ENCODE measurements at places on chromosomes 7 and 10.

DNA sequence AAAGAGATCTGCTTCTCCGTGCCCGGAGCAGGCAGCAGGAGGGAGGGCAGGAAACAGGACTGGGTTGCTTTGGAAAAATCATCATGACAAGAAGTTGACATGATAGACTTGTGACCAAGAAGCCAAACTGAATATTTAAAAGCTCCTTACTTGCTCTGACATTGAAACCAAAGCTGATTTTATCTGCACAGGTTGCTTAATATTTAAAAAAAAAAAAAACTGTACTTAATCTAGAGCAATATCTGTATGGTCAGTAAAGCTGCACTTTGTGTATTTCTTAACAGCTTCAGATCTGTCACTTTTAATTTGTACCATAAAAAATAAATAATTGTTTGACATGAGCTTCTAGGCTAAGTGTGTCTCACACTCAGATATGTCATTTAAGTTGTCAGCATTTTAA is 97.9 kb upstream of the YAE1 start:
- DNase-seq, result no peak

DNA sequence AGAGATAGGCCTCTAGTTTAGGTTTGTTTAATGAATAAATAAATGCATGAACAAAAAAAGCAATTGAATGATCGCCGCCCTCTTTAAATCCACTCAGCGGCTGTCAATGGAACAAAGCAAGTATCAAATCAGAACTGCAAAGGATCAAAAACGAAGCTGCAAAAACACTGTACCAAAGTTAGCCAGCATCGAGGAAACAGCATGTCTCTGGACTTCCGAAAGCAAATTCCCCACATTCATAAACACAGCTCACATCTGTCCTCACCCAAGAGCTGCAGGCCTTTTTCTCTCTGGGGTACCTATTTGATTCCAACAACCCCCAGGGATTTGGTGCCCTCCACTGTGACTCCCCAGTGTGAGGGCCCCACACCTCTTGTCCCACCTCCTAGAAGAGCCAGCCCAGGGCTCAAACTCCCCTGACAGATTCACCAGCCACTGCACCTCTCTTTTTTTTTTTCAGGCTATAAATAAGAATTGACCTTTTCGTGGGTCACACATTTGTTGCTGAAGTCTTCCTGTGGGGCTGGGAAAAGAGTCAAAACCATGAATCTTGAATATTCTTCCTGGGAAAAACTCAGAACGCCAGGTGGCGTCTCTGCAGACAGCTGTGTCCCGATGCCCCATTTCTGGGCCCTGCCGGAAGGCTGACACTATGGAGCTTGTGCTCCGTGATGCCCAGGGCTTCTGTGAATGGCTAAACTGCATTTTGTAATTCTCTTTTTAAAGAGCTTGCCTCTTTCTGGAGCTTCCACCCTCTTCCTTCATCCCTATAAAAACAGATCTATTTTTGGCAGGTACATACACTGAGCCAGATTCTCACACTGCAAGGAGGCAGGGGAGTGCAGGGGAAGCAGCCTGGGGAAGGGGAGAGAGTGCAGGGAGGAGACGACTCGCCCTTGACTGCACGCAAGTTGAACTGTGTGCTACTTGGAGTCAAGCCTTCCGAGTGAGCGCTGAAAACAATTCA is 51.7 kb downstream of the HSPA12A start:
- no peak for DNase-seq

- DNase-seq, result no peak
Measured at GRCh38 chr10:120105001-120105400, 212.5 kb downstream of the SEC23IP start.

DNA sequence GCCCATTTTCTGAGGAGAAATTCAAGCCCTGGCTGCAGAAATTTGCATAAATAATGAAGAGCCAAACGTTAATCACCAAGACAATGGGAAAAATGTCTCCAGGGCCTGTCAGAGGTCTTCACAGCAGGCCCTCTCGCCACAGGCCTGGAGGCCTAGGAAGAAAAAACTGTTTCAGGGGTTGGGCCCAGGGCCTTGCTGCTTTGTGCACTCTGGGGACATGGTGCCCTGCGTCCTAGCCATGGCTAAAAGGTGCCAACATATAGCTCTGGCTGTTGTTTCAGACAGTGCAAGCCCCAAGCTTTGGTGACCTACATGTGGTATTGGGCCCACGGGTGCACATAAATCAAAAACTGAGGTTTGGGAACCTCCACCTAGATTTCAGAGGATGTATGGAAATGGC is 8.0 kb downstream of the HPS1 start:
- no peak for DNase-seq

DNA sequence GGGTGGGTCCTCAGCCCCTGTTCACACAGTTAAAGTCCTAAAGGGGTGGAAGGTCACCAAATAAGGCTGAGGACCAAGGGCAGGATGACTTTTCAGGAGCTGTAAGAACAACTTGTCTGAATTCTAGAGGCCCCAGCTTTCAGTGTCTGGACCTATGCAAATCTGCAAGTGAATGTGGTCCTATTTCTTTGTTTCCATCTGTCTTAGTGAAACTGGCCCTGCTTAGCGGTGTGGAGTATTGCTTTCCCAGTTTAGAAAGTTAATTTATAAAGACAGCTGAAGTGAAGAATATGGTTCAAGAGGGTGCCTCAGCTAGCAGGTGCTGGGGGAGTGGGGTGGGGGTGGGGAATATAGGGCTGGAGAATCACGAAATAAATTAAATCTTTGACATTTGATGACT is 40.1 kb downstream of the HHEX start:
- no peak for DNase-seq

- DNase-seq, result no peak
Measured at GRCh38 chr7:65731562-65732035, 141.3 kb upstream of the VKORC1L1 start.

- DNase-seq, result no peak
Measured at GRCh38 chr7:48458701-48459524, 287.7 kb downstream of the ABCA13 start.

- DNase-seq, result no peak
Measured at GRCh38 chr10:33315891-33316290, 18.6 kb downstream of the NRP1 start.

GRCh38 chr7:78828317-78828716 is 625.1 kb downstream of the MAGI2 start:
- DNase-seq, result no peak

GRCh38 chr7:98536803-98537202 is 80.3 kb upstream of the NPTX2 start:
- no peak for DNase-seq

DNA sequence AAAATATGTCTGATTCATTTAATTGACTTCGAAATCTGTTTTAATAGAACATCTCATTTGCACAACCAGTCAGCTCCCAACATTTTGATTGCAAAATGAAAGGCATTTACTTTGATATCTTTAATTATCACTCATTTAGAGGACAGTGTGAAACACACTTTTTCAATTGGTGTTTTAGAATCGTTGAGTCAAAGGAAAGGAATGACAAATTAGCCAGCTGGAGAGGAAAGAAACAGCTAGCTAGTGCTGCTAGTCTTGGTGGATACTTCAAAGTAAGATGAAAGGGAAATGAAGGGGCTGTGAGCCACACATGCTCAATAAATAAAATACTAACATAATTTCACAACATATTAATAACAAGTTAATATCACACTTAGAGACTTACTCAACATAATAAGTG is 570.2 kb downstream of the PHTF2 start:
- DNase-seq, result no peak

GRCh38 chr7:92061154-92061553 is 73.1 kb downstream of the CYP51A1 start:
- no peak for DNase-seq

DNA sequence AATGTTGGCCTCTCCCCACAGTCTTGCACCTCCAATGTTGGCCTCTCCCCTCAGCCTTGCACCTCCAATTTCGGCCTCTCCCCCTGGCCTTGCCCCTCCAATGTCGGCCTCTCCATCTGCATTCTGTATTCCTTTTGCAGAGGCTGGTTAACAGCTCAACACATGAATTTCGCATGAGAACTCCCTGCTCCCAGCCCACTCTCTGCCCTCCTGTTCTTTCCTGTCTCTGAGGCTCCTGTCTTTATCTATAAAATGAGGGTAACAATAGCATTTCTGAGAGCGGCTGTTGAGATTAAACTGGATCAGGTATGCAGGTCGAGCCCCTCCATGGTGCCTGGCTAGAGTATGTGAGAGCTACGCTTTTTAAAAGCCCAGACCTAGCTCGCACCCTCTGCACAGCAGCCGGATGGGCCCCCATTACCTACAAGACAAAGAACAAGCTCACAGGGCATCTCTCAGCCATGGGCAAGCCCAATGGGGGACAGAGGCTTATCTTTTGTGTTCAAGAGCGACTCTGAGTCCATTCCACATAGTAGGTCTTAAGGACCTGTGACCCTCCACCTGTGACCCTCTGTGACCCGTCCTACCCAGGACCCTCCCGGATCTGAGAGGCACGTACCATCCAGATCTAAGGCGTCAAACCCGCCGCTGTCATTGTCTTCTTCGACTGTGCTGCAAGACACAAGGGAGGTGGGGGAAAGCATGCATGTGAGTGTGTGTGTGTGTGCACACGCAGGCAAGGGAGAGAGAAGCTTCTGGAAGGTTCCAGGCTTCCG is 82.2 kb upstream of the GNA12 start:
- DNase-seq, result no peak

- no peak for DNase-seq
Measured at GRCh38 chr10:89086801-89087521, 96.4 kb downstream of the FAS start.

DNA sequence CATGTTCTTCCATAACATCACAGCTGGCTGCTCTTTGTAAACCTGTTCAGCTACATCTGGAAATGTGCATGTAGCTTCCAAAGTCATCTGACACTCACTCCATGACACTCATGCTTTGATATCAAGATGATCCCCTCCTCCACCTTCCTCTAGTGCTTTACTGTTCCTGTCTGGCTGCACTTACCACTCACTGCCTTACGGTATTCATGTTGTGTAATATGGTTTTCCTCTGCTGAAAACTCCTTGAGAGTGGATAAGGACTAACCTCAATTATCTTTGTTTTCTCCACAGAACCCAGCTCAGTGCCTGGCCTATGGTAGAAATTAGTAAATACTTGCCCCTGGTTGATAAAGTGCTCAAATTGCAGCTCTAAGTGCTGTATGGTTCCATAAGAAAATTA is 483.9 kb downstream of the HTR7 start:
- DNase-seq, result no peak

- no peak for DNase-seq
Measured at GRCh38 chr7:130486954-130487436, 4.9 kb upstream of the MEST start.

DNA sequence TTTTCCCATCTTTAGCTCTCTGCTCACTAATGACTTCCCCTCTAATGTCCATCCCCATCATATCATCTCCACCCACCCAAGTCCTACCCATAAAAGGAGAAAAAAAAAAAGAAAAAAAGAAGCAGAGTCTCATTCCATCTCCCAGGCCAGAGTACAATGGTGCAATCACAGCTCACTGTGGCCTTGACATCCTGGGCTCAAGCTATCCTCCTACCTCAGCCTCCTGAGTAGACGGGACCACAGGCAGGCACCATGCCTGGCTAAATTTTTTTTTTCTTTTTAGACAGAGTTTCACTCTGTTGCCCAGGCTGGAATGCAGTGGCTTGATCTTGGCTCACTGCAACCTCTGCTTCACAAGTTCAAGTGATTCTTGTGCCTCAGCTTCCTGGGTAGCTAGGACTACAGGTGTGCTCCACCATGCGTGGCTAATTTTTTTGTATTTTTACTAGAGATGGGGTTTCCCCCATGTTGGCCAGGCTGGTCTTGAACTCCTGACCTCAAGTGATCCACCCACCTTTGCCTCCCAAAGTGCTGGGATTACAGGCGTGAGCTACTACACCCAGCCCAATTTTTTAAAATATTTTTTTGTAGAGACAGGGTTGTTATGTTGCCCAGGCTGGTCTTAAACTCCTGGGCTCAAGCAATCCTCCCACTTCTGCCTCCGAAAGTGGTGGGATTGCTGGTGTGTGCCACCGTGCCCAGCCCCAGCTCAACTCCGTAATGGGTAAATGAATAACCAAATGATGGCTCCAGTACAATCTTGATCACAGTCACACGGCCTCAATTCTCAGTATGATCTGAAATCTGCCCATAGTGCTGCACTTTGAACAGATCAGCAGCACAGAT is 24.6 kb upstream of the SGMS1 start:
- no peak for DNase-seq

DNA sequence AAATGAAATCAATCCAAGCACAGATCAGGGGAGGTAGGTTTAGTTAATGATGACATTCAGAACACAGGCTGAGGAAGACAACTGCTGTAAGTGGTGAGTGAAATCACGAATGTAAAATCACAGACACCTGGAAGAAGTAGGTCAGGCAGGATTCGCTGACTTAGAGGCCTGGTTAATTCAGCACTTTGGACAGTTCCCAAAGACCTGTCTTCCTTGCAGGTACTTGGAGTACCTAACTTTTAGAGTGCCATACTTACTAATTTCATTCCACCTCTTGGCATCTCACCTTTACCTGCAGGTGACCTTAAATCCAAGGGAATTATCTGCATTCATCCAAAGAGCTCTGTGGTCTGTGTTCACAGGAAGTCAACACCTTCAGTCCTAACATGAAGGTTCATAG is 822.3 kb downstream of the PHTF2 start:
- no peak for DNase-seq

- no peak for DNase-seq
Measured at GRCh38 chr10:93288679-93289634, 193.2 kb downstream of the MYOF start.

DNA sequence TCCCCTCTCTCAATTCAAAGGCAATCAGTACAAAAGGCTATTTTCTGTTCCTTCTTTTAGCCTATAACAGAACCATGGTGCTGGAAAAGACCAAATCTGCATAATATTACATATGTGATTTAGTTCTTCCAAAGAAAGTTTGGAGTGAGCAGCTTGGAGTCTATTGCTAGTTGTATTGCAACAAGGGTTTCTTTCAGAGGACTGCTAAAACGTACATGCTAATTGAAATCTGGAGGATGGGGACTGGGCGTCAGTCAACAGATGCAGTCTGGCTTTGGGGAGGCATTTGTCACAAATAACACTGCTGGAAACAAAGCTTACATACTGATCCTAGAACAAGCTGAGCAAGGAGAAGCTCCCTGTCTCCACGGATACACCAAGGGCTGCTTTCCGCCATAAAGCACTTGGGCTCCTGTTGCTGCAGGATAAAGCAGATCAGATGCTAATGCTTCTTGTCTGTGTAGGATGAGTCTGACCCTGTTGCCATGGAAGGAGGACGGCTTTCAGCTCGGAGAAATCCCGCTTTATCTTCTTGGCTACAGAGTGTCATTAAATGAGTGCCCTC is 883.5 kb downstream of the SORCS1 start:
- no peak for DNase-seq

DNA sequence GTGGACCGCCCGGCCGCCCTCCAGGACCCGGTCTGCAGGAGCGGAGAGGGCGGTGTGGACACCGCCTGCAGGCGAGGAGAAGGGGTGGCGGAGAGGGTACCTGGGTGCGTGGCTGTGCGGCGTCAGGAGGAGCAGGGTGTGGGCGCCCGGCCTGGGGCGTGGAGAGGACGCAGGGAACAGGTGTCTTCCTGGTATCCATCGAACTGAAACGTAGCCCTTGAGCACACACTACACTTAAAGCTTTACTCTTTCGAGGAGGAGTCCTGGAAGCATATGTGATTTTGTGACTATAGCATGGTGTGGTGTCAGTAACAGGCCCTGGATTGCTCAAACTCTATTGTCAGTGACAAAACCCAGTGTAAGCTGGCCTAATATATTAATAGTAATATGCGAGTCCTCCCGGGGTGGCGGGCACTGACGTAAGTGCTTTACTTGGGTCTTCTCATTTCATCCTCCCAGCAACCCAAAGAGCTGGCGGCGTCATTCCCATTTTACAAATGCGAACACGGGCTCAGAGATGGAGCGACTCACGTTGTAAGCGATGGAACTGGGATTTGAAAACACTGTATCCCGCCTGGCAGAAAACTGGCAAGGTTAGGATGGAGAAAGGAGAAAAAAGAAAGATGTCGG is 508 bp upstream of the TECPR1 start:
- no peak for DNase-seq

All from stimulated activated CD8-positive, alpha-beta memory T cell treated with anti-CD3 and anti-CD28 coated beads, Interleukin-4, amount 100 ng/mL, for 4 hours (primary cell).